H4 (cell line): ENCODE measurements at places on chromosomes 4 and X.
A peak's percentile ranks its signal among the peaks of the same experiment; 100 is the strongest.

DNA sequence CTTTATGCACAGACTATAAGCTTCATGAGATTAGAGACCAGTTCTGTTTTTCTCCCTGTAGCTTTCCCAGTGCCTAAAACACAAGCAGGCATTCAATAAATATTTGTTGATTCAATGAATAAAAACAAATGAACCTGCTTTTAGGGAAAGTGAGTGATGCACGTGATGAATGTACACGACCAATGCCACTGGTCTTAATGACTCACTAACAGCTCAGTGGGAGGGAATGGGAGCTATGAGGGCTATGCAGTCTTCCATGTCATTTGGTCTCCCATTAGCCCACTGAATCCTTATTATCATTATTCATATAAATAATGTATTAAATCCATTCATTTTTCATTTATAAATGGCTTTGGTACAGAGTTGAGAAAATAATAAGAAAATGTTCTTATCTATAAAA lies 247.4 kb downstream of the FBXO8 start:
- no peak for DNase-seq

DNA sequence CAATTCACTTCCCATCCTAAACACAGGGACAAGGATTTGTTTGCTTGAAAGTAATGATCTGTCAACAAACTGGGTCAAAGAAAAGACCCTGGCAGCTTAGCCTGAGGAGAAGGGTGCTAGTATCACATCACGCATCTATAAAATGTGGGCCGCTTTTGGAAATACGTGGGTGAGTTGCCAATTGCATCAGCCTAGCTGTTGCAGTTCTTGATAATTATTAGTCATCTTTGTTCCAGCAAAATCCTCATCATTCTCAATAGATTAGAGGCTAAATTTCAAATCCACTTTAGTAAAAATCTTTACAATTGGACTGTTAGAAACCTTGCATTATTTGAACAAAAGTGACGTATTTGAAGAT lies 33.6 kb upstream of the TAPT1 start:
- DNase-seq: no peak

DNA sequence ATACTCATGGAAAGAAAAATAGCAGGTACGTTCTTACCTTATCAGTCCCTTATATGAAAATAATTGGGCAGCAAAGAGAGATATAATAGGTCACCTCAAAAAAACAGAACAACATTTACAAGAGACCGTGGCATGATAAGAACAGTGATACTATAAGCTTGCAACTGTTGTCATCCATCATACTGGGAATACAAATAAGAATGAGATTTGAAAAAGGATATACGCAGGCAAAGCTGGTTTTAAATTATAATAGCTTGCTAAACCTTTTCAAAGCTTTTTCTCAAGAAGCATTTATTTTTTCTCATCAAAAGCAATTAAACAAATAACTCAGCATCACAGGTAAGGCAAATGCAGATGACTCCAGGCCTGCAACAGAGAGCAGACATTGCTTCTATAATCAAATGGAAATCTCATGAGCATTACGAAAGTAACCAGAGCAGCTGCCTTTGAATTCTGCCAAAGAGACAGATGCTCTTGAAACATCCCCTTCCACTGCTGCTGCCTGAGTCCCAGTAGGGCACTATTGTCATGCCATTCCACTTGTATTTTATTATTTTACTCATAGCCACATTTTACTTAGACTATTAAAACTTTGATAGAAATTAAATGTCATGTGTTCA lies 620.6 kb upstream of the GNPDA2 start:
- no peak for DNase-seq

DNA sequence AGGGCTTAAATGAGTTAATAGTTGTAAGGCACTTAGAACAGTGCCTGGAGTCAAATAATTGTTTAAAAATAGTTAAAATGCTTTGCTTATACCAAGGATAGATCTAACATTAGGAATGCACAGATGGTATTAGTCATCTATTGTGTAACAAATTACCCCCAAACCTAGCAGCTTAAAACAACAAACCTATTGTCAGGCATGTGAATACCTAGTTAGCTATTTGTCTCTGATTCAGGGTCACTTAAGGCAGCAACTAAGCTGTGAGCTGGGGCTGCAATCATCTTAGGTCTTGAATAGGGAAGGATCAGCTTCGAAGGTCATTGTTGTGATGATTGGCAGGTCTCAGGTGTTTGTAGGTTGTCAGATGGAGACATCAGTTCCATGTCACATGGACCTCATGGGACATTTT lies 42.4 kb upstream of the AGA start:
- peak; percentile 54 for DNase-seq

DNA sequence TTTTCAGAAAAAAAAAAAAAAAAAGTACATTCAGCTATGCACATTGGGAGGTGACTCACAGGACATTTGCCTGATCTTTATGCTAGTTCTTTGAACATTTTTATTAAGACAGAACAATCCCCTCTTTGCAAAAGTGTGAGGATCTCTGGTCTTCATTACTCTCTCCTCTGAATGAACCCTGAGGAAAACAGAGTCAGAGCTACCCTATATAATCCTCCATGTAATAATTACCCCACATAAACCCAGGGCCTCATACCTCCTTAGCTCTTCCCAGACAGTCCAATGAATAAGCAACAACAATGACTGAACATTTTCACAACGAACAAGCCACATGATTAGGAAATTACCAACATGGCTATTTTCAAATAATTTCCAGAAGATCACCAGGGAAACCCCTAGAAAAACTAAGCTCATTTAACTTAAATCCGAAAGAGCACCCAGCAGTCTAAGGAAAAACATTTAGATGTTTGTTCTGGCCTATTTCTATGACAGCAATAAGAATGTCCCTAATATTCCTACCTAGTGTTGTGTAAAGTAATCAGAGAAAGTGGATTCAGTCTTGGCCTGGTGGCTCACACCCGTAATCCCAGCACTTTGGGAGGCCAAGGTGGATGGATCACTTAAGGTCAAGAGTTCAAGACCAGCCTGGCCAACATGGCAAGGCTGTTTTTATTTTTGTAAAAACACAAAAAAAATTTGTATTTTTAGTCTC lies 37.8 kb downstream of the TBC1D9 start:
- DNase-seq: no peak

DNA sequence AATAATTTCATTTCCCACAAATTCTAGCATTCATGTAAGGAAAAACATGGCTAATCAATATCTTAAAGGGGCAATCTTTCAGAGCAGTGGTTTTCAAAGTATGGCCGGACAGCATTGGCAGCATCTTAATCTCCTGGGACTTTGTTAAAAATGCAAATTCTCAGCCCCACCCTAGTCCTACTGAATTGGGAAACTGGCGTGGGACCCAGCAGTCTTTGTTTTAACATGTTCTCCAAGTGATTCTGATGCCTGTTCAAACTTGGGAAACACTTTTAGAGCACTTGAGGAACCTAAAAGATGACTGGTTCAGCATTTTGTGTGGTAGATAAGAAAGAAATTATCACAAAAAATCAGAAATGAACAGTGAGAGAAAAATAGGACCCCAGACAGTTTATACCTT lies 65.7 kb downstream of the ZFX start:
- DNase-seq: no peak

- DNase-seq: no peak
Observed at GRCh38 chr4:626201-627091, 1.1 kb downstream of the PDE6B start.

GRCh38 chrX:123665197-123665596 lies 67.7 kb downstream of the THOC2 start:
- DNase-seq: no peak

DNA sequence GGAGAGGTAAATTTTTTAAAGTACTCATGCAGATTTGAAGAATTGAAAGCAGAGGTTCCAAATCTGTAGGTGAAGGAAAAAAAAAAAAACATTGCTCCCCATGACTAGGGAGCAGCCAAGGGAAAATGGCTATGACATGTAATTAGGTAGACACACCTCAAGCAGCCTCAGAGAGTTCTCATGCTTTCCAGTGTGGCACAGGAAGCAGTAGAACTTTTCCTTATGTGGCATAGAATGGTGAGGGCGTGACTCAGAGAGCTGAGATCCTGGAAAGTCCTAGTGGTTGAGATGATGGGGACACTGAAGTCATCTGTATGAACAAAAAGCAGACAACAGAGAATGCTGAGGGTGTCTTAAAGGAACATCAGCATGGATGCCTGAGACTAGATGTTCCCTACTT lies 148.6 kb upstream of the NWD2 start:
- no peak for DNase-seq

DNA sequence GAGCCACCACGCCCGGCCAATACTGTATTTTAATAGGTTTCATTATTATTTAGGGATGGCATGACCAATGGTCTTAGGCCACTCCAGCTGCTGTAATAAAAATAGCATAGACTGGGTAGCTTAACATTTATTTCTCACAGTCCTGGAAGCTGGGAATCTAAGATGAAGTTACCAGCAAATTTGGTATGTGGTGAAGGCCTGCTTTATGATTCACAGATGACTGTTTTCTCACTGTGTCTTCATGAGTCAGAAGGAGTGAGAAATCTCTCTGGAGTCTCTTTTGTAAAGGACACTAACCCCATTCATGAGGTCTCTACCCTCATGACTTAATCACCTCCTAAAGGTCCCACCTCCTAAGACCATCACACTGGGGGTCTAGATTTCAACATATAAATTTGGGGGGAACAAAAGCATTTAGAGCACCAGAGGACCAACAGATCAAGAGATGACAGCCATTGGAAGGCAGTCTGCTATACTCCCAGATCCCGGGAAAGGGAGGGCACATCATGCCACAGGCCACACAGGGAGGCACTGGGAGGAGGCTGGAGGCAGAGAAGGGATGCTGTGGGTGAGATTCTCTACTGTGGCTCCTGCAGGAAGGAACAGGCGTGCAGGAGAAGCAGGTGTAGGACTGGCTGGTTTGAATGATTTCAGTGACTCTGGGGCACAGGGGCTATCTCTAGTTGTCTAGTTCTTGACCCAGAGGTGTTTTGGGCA lies 335.8 kb upstream of the SFRP2 start:
- peak; percentile 28 for DNase-seq

- DNase-seq: no peak
Observed at GRCh38 chr4:24417206-24417605, 167.1 kb downstream of the DHX15 start.

GRCh38 chrX:132094164-132094563 lies 33.7 kb downstream of the FRMD7 start:
- no peak for DNase-seq

- DNase-seq: no peak
Observed at GRCh38 chrX:65451663-65452062, 82.9 kb downstream of the LAS1L start.

DNA sequence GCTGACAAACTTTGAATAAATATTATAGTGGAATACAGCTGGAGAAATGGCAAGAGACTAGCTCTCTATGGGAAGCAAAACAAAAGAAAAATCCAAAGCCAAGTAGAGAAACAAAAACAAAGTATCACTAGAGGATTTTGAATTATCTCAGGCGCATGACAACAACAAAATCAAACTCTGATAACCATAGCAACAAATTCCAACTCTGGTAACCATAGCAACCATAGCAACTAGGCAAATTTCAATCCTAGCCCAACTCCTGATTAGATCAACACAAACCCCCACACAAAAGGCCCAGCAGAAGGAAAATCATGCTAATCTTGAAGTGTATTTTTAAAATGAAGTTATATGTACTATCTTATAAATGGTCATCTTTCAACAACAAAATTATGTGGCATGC lies 98.4 kb upstream of the MAGEE2 start:
- no peak for DNase-seq

- DNase-seq: no peak
Observed at GRCh38 chrX:85828771-85829170, 218.6 kb downstream of the CHM start.

GRCh38 chrX:124518885-124519284 lies 172.5 kb downstream of the SH2D1A start:
- DNase-seq: peak; percentile 4

- no peak for DNase-seq
Observed at GRCh38 chr4:79025170-79025569, 85.9 kb upstream of the PAQR3 start.

DNA sequence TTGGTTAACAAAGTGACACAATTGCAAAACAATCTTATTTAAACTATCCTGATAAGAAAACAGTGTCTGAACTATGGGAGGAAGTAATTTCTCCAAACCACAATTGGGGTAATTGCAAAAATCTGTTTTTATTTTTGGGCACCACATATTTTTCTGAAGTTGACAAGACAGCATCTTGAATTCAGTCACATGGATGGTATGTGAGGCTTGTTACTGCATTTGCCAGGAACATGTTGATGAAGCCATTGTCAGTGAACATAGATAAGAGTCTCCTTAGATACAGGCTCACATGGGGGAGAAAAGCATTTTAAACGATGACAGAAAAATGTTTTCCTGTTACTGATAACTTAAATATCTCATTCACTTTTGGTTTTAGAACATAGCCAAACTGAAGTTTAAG lies 5.5 kb upstream of the USP53 start:
- DNase-seq: no peak

- no peak for DNase-seq
Observed at GRCh38 chrX:148611993-148612392, 111.6 kb downstream of the AFF2 start.

DNA sequence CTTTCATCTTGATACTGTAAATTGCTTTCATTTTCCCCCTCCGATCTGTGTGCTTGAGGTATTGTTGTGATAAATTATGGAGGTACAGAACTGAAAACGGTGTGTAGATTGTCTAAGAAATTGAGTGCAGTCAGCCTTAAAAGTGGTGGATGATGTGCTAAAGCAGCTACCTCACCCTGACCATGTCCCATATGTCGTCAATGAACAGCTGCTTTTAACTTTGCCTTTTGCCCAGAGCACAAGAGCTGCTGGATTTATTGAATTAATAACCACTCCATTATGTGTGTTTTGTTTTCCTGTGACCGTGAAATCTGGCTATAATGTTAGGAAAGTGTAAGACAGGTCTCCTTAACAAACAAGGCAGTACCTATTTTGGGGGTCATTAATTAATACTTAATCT lies 581.9 kb upstream of the PITX2 start:
- DNase-seq: no peak

GRCh38 chrX:130196466-130196865 lies 24.7 kb downstream of the RAB33A start:
- DNase-seq: no peak

- no peak for DNase-seq
Observed at GRCh38 chr4:56879996-56880395, 27.7 kb upstream of the REST start.

DNA sequence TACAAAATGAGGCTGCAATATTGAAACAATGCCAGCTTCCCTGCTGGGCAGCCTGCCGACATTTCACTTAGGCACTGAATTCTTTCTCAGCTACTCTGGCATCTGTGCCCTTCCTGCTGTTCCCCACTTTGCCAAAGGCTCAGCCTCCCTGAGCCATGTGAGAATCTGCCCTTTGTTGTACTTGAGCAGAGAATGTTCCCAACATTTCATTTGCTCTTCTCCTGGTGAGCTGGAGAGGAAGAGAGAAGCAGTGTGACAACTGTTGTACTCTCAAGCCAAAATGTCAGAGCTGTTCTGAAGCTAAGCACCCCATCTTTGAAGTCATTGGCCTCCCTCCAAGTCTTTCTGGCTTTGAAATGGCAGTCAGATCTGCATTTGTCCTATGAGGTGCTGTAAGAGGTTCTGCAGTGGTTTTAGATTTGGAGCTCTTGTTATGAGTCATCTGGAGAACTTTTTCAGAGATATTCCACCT lies 32.5 kb downstream of the LANCL3 start:
- no peak for DNase-seq

GRCh38 chr4:8404791-8405515 lies 35.6 kb downstream of the ACOX3 start:
- no peak for DNase-seq

- peak; percentile 85 for DNase-seq
Observed at GRCh38 chr4:23614284-23614892, 275.5 kb downstream of the PPARGC1A start.
